Activated effector memory CD4-positive, alpha-beta T cell treated with Interleukin-2 at 50 U/mL for 16 hours (primary cell): ENCODE measurements at places on chromosomes 6 and 20.

GRCh38 chr20:42204109-42204660 lies 586.0 kb upstream of the CHD6 start:
- DNase-seq = no peak

DNA sequence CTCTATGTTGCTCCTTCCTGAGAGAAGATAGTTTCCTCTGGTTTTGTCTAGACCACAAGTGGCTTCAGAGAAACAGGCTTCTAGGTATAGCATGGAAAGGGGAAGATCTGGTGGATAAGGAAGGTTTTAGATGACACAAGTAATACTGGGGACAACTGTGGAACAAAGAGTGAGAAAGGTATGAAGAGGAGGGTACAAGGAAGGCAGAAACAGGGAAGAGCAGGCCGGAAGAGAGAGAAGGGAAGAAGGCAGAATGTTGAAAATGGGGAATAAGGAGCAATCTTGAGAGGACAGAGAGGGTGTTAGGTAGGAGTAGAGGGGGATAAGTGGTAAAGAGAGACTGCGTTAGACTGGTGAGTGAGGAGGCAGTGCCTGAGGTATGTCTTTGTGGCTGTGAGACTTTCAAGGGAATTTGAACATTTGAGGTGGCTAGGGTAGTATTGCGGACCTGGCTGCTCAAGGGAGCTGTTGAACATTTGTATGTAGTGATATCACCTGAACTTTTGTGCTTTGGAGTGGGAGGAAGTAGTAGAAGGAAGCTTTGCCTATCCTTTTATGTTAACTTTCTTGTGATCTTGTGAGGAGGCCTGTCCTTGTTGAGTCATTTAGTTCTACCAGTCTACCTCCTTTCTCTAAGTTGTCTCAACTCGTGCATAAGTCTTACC lies 69.5 kb downstream of the FOXO3 start:
- no peak for DNase-seq

DNA sequence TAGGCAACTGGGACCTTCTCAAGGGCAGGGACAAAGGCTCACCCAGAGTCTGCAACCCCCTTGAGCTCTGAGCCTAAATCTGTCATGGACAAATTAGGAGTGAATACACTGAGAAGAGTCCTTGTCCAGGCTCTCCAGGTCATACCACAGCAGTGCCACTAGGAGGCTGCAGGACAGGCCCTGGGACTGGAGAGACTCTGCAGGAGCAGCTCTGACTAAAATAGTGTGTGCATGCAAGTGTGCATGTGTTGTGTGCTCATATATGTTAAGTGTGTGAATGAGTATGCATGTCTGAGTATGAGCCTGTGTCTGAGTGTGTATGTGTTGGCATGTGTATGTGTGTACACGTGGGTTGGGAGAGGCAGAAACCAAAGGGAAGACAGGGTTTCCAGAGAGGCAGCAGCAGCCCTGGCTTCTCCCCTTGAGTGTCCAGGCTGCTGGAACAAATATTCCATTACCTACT lies 27.1 kb downstream of the MRPL14 start:
- DNase-seq = no peak

DNA sequence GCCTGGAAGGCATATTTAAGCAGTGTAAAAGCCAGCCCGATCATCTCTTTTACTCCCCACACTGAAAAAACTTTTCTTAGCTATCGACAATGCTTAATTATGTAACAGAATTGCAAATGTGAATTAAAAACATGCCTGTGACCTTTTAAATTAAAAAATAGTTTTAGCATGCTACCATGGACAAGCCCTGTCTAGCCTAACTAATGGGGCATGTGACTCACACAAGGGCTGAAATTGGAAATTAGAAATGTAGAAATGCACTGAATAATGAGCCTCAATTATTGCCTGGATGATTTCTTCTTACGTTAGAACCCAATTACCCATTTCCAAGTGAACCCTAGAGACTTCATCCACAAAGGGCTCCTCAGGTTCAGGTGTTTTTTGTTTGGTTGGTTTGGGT lies 82.7 kb downstream of the SIM1 start:
- DNase-seq = no peak

- no peak for DNase-seq
Observed at GRCh38 chr6:31947864-31948263, 2.0 kb downstream of the CFB start.

GRCh38 chr6:26502626-26503025 lies 2.5 kb downstream of the BTN1A1 start:
- no peak for DNase-seq

DNA sequence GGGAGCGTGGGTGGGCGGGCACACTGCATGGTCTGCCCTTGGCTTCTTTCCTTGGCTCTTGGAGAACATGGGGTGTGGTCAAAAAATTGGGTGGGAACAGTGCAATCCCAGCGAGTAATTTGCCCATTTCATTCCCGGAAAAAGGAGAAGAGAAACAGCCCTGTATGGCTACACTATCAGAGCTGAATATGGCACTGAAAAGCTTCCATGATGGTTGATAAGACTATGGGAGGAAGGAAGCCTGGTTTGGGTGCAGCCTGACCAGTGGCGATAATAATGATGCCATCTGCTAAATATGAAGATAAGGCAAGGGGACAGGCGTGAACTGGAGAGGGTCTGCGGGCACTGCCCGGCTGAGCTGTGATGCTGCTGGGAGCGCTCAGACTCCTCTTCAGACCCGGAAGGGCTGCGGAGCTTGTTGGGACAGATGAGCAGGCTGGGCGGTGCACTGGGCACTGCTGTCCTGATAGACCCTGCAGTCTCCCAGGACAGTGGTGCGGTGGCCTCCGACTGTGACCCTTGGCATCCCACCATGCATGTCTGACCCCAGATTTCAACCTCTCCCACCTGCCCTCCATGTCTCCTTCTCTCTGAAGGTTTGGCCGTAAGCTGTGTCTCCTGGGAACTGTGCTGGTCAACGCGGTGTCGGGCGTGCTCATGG lies 10.2 kb downstream of the SLC22A1 start:
- DNase-seq = no peak

GRCh38 chr20:53635221-53635620 lies 41.6 kb upstream of the ZNF217 start:
- no peak for DNase-seq

DNA sequence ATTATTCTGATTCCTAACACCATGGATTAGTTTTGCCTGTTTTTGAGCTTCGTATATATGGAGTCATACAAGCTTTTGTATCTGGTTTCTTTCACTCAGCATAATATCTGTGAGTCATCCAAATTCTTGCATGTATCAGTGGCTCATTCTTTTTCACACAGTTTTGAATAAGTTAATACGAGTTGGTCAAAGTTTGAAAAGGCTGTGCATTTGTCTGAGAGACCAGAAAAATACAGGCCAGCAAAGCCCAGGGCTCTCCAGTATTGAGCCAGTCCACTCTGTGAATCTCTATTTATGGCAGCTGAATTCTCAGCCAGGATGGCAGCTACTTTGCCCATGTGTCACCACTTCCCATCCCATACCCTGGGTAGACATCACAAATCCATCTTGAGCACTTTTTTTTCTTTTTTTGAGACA lies 7.2 kb upstream of the CHMP4B start:
- no peak for DNase-seq

DNA sequence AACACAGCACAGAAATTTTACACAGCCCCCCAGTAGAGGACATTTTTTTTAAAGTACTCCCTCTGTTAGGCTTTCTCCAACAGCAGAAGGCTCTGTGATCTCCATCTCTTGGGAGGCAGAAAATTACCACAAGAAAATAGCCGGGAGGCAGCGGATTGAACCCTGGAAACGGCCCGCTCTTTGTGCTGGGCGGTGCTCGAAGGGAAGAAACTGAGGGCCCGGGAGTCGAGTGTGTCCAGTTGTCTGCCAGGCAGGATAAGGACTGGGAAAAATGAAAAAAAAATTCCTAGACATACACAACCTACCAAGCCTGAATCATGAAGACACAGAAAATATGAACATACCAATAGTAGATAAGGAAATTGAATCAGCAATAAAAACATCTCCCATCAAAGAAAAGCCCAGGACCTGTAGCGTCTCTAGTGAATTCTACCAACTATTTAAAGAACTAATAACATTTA lies 31.5 kb downstream of the POM121L2 start:
- DNase-seq = no peak

GRCh38 chr20:36836591-36837269 lies 39.2 kb upstream of the TLDC2 start:
- no peak for DNase-seq

DNA sequence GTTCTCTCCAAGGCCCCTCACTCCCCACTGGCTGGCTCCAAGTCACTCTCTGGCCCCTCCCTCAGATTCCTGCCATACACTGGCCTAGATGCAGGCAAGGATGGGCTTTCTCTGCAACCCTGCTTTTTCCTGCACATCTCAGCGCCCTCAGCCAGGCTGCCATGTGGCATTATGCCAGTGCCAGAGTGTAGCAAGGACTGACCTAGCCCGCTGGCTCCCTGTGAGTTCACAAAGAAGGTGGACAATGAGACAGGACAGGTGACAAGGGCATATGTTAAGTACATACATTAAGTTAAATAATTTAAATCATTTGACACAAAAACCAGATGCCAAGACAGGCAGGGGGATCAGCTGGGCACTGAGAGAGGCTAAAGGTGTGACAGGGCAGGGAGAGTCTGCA lies 394.6 kb downstream of the ZFAND3 start:
- no peak for DNase-seq

DNA sequence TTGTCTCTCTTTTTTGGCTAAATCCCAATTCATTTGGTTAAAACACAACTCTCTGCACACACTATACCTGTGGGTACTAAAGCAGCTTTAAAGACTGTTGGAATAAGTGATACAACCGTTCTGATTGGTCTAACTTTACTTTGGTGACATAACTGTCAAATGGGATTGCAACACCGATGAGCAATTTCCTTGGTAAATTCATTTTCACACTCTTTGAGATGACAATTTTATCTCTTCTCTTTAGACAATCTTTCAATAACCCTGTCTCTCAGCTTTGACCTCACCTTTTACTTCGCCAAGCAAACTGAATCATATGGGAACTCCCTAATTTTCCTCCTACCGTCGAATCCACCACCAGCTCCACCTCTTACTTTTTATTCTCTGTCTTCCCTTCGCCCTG lies 60.8 kb downstream of the ECT2L start:
- DNase-seq = no peak

DNA sequence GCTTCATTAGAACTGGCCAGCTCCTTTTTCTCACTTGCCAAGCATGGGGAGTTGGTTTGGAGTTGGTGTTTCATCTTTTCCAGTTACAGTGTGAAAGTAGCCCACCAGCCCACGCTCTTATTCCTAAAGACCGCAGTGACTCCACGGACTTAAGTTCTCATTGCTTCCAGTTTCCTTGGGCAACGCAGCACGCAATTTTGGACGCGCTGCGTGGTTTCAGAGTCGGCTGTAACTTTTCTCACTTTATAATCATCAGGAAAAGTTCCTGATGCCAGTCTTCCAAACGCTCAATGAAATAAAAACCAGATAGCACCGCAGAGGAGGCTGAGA lies 381 bp upstream of the PEX7 start:
- no peak for DNase-seq

GRCh38 chr6:158249340-158249836 lies 62.9 kb upstream of the TULP4 start:
- DNase-seq = no peak

DNA sequence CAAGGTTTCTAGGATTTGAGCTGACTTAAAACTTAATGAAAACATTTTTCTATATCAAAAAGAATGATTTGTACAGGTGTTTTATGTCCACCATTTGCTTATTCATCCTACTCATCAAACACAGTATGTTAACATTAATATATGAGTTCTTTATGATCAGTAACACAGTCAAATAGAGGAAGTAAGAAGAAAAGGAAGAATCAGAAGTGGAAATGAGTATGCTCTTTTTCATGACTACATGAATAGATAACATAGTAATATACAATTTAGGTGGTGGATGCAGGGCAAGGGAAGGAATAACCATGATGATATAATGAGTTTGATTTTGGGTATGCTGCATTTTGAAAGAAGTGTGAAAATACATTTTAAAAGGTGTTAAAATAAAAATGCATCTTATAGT lies 16.5 kb downstream of the KPNA5 start:
- no peak for DNase-seq

DNA sequence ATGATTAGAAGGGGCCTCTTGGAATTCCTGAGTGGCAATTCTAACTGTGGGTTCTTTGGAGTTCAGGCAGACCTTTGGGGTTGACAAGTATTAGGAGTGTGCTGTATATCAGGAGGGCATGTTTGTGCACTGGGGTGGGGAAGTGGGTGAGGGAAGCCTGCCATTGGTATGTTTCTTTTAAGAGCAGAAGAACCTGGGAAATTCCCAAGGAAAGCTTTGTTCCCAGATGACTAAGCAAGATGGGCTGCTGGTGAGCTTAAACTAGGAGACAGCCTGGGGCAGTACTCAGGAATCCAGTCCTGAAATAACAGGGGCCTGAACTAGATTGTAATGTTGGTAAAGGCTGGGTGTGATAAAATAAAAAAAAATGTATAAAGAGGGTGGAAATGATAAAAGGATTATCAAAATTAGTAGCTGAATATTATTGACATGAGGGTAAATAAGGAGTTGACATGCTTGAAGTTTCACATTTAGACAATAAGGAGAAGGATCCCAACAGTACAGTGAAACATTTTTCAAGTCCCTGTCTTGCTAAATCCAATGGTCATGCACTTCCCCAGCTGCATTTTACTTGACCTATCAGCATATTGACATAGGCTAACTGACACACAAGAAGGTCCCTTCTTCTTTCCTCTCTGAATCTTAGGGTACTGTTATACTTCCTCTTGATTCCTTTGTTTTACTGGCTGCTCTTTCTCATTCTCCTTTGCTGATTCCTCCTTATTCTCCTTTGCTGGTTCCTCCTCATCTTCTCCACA lies 18.4 kb upstream of the IFNGR1 start:
- no peak for DNase-seq

- no peak for DNase-seq
Observed at GRCh38 chr6:159729598-159730331, 2.5 kb downstream of the WTAP start.

- no peak for DNase-seq
Observed at GRCh38 chr6:3549314-3549940, 92.6 kb upstream of the SLC22A23 start.

- no peak for DNase-seq
Observed at GRCh38 chr6:43014434-43014909, 423 bp downstream of the KLHDC3 start.

DNA sequence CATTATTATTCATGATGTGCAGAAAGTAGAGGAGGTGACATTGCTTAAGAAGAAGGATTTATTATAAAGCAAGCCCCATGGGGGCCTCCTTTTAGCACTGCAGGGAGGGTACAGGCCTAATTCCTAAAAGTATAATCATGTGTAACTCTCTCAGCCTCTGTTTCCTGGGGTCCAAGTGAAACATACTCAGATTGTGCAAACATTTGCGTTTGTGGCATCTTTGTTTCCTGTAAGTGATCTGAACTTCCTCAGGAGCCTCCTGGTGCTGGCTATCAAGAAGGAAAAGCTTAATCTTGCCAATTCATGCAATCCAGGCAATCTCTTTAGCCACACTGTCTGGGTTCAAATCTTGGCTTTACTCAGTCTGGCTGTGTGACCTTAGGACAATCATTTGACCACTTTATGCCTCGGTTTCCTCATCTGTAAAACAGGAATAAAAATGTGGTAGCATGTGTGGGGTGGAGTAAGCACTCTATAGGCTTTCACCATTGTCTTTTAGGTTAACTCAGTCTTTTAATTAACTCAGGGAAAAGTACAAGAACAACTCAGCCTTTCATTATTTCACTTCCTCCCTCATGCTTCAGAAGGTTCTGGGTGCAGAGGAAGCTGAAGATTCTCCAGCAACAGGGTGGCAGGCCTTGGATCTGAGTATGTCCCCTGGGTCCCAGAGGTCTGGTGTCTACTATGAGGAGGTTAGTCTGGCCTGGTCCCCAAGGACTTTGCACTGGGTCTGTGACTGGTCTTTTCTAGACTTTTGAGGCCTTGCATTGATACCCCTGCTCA lies 831 bp upstream of the SIRPB2 start:
- DNase-seq = no peak

- no peak for DNase-seq
Observed at GRCh38 chr20:41405436-41405835, 38.8 kb upstream of the EMILIN3 start.
